ENCODE measurements at places on chromosomes 3 and 15. TPM values are rescaled to one million over a fixed set of nuclear protein-coding genes. Genes with fewer than 3 reads are reported as not detected.

Gene PPM1L
- total RNA-seq: 3.3 TPM

Gene FBN1
- 5.4 TPM for total RNA-seq

Gene MUSTN1
- total RNA-seq: 1.1 TPM

DNA sequence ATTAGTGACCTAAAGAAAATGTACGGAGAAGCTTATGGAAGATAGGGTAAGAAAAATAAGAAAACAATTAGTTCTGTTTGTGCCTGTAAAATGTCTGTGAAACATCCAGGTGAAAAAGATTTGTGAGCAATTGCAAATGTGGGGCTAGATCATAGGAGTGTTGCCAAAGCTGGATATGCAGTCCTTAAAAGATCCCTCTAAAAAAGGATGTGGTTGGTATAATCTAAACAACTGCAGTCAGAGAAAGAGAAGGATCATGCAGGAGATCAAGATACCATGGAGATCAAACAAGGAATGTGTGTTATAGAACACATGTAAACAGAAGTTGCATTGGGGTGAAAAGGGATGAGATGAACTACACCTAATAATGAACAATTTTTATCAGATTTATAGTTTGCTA is 116.8 kb downstream of the ALCAM start:
- no peak for DNase-seq

GRCh38 chr15:57667171-57667849 is 39.2 kb upstream of the POLR2M start:
- DNase-seq: no peak

GRCh38 chr3:114089675-114090074 is 33.1 kb downstream of the QTRT2 start:
- no peak for DNase-seq

DNA sequence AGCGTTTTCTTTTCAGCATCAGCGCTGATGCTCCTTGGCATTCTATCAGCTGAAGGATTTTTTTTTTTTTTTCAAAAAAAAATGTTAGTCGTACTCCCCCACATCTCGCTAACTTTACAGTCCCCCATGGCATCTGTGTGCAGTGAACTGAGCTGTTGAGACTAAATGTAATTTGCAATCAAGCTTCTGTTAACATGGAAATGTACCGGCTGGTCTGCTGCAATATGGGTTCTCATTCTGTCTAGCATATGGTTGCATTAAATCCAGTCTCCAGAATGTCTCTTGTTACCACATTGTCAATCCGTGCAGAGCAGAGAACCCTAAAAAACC is 32.2 kb upstream of the TPRG1 start:
- DNase-seq: no peak

GRCh38 chr15:65773386-65774111 is 18.5 kb downstream of the DENND4A start:
- no peak for DNase-seq

- no peak for DNase-seq
Measured at GRCh38 chr15:84112025-84112424, 123.5 kb upstream of the GOLGA6L4 start.

DNA sequence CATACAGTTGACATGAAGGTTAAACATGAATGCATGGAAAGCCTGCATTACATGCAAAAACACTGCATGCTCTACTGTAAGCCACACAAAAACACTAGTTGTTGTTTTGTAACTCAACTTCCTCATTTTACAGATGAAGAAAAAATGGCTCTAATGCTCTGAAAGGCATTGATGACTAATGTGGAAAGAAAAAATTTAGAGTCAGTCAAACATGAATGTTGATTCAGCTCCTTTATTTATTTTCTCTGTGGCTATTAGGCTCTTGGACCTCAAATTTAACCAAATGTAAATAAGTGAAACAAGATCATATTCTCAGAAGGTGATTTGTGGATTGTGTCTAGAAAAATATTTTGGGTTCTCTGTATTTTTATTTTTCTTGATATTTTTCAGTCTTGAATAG is 336.7 kb upstream of the ZNF717 start:
- DNase-seq: no peak

DNA sequence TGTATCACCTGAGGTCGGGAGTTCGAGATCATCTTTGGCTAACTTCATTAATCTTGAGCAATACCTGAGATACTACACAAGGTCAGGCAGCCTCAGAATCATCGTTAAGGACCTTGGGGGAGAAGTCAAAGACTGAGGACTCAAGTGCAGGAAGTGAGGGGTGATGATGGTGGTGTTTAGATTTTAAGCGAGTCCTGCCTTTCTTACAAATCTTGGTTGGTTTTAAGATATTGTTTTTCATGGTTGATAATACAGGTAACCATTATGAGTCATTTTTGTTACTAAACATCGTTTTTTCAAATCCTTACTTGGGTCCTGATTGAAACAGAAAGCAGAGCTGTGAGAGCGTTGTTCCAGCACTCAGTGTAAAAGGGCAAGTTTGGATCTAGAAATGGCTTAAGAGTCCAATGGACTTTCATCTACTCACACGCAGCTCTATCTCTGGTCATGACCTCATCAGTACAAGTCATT is 4.1 kb downstream of the RASGRP1 start:
- DNase-seq: no peak

Data from endodermal cell (in vitro differentiated cells).